Heart right ventricle (tissue), 16 donors: ENCODE measurements at places on chromosomes 6 and 20. TPM values are rescaled to one million over a fixed set of nuclear protein-coding genes. Genes with fewer than 3 reads are reported as not detected.
A peak's percentile ranks its signal among the peaks of the same experiment; 100 is the strongest.

GRCh38 chr6:29656157-29656556, 735 bp upstream of the MOG start:
- DNase-seq = peak; percentile 58

DNA sequence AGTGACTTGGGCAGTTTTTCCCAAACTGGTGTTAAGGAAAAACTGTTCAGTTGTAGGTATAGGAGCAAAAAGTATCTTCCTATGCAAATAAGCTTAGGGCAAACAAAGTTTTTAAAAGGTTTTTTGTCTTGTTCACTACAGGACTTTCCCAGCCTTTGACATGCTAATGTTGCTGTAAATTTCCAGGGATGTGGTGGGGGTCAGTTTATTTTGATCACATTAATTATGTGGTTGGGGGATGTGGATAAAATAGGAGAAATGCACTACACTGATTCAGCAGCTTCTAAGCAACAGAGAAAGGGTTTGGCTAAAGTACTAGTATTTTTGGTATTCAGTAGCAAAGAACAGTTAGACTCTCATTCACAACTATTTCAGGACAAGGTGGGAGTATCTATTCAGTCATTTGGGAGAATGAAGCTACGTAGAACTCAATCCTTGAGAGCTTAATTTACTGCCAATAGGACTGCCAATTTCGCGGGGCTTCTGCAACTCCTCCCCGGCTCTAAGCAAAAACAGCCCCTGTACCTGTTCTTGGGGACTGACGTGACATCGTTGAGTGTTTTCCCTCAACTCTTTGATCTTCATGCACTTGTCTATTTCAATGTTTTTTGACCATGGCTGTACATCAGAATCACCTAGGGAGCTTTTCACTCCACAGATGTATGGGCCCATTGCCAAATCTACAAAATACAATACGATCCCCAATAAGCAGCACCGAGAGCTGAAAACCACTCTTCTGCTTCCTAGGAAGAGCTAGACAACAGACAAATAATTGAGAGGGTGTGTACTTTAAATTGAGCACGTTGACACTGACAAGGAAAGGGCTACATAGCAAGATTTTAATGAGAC, 94.8 kb upstream of the NHSL1 start:
- DNase-seq = no peak

The PFDN4 gene
- 33.4 TPM for total RNA-seq

DNA sequence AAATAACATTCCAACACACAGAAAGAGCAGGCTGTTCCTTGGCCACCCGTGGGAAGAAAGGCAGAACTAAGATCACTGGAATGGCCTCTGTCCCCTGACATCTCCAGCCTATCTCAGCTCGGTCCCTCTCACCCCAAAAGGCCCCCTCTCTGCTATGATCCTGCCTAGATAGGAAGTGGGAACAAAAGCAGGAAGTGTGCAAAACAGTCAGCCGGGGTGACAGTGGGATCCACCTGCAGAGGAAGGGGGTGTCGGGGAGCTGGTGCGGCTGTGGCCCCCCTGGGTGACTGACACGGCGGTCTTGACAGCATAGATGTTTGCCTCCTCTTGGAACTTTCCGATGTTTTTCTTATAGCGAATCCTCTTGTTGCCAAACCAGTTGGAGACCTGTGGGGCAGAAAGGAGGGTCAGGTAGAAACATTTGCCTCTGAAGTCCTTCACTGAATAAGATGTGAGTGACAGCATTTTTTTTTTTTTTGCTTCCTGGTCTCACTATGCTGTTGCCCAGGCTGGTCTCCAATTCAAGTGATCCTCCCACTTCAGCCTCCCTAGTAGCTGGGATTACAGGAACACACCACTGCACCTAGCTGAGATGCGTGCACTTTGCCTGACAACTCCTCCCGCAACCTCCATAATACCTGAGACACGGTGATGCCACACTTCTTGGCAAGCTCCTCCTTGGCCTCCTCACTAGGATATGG, 2.8 kb downstream of the PBX2 start:
- no peak for DNase-seq

The COL9A3 gene
- total RNA-seq = 3.6 TPM

DNA sequence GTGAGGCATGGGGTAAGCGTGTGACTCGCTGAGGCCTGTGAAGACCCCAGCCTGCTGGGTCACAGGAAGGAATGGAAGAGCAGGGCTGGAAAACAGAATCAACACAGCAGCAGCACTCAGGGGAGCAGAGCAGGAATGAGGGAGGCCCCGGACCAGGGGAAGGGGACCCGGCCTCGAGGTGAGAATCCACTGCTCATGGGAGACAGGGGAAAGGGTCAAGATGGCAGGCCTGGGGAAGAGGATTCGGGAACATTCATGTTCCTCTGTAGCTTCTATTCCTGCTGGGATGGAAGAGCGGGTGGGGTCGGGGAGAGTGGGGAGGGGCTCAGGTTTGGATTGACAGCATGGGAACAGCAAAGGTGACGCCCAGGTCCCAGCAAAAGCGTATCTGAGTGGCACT, 59.4 kb downstream of the NPEPL1 start:
- no peak for DNase-seq

DNA sequence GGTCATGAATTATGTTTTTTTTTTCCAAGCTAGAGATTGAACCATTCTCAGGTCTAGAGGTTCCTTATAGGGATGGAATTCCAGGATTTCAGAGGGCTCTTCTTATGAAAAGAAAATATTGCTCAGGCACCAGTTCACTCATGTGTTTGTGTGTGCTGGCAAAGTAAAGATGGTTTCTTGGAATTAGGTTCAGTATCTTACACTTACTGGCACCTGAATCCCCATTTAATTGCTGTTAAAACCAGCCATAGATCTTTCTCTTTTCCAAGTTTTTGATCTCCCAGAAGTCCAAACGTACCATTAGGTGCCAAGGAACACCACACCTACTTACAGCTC, 508.4 kb downstream of the CDH26 start:
- DNase-seq = no peak

The TTK gene
- 0.32 TPM for total RNA-seq

The RNF8 gene
- total RNA-seq = 15.6 TPM

GRCh38 chr6:166752097-166752496, 125.0 kb upstream of the RPS6KA2 start:
- no peak for DNase-seq

The SLC39A7 gene
- 62.6 TPM for total RNA-seq

DNA sequence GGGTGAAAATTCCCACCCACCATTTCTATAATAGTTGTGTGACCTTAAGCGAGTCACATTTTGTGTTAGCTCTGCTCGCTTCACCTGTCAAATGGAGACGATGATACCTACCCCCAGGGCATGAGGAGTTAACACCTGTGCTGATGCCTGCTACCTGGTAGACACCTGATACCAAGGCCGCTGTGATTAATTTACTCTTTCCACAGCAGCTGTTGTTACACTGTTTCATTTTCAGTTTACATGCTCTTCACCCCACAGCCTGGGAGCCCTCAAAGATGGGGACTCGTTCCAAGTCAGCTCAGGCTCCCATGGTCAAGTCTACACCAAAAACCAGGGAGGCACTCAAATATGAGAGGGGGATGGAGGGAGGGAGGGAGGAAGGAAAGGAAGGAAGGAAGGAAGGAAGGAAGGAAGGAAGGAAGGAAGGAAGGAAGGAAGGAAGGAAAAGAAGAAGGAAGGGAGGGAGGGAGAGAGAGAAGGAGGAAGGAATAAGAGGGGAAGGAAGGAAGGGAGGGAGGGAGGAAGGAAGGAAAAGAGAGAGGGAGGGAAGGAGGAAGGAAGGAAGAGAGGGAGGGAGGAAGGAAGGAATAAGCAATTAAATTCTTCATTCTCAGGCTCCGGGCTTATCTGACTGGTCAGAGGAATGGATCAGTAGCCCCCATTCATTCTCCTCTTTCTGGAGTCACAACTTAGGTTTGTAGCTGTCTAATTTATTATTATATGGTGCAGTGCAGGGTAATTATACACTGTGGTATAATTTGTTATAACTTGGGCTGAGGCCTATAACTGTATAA, 40.9 kb downstream of the PDYN start:
- no peak for DNase-seq

DNA sequence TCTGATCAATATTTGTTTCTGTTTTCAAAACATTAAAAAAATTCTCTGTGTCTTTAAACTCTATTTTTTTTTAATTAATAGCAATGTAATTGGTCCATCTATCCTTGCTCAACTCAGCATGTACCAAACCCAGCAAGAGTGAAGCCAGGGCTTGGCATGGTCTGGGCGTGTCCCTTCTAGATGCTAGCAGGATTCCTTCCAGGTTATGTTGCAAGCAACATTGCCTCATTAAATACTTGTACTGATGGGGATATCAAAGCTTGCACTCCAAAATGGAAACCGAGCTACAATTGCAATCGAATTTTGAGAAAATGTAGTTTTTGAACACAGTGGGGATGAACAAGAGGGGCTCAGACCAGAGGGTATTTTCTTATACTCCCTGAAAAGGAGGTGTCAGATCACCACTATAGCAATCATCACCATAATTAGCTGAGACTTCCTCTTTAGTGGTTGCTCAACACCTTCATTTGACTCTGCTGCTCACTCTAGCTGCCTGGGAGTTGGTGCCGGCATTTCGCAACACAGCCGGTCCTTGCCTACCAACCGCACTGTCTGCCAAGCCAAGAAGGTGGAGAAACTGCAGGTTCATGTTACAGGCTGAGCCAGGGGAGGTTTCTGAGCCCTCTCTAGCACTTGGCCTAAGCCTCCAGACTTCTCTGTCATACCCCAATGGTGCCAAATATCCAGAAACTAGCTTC, 67.8 kb upstream of the RALGAPA2 start:
- peak; percentile 29 for DNase-seq

- DNase-seq = no peak
Measured at GRCh38 chr6:87274660-87275274, 47.6 kb upstream of the SMIM8 start.

DNA sequence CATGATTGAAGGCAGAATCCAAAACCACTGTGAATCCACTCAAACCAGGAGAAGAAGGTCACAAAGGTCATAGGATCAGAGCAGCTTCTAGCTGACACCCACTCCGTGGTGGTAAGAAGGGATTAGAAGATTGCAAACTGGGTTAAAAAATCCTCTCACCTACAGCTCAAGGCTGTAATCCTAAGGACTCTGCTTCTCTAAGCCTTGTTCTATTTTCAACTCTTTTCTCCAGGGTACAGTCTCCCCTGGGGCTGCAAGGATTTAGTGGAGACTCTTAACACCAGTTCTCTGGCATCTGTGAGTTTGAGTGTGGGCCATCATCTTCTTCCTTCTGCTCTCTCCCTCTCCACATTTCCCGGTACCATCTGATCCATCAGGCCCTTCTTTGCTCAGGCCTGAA, at the start of gene GUCA1A:
Gene GUCA1A (plus strand): TSS at position 264 of the 400 bp plus-strand sequence. CDS start 250 bp downstream, outside the sequence.
- DNase-seq = no peak

DNA sequence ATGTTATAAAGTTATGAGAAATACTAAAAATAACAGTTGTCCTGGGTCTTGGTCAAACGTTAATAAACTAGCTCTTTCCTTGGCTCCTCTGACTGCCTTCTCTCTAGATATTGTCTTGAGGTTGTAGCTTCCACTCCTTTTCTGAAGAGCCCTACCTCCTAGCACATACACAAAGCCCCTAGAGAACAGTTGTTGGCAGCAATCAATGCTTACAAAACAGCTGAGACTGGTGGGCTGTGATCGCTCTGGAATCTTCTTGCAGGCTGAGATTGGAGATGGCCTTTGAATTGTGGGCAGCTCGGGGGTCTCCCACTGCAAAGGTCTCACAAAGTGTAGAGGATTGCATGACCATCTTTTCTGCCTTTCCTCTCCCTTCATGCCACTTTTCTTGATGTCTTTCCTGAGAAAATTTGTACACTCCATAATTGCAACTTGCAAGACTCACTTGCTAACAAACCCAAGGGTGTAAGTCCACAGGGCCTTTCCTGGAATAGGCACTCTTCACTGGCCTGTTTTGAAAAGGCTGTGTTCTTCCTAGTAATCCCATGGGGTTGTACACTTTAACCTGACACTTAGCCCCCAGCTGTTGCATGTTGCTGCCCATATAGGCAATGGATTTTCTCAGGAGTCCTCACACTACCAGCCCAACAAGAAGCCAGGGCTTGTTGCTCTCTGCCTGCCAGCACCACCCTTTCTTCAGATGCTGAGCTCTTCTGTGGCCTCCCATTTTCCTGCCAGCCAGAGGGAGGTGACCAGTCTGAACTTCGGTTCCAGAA, 99.9 kb downstream of the TCP11 start:
- no peak for DNase-seq

The HLA-DPA1 gene
- total RNA-seq = 61.1 TPM

DNA sequence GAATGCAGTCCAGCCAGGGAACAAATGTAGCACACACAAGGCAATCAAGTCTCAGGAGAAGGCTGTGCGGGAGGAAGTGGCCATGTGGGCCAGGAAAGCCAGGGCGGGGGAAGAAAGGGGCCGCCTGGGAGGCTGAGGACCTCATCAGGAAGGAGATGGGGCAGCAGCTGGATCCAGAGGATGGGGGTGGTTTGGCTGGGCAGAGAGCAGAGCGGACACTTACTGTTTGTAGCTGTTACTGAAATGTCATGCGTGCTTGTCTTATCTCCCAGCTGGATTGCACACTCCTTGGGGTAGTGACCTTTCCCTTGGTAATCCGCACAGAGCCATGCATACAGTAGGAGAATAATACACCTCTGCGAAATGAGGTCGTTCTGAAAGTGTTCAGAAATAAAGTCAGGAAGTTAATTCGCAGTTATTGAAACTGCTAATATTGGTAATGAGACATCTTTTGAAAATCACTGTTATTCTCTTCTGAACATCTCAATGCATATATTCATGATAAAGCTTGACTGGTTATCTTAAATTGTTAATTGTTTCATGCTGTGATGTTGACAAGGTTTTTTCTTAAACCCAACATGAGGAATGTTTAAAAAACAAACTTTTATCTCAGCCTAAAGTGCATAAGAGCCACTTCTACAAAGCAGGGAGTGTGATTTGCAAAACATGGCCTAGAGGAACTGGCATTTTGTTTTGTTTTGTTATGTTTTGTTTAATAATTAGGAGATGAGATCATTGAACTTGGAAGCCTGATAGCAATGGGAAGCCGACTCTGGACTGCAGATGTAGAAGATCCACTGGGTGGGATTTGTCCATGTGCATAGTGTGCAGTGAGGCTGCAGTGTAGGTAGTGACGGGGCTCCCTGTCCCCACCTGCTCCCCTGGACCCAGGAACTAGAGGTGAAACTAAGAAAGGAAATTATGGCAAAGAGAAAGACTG, 18.0 kb upstream of the MAP3K4 start:
- DNase-seq = peak; percentile 61

DNA sequence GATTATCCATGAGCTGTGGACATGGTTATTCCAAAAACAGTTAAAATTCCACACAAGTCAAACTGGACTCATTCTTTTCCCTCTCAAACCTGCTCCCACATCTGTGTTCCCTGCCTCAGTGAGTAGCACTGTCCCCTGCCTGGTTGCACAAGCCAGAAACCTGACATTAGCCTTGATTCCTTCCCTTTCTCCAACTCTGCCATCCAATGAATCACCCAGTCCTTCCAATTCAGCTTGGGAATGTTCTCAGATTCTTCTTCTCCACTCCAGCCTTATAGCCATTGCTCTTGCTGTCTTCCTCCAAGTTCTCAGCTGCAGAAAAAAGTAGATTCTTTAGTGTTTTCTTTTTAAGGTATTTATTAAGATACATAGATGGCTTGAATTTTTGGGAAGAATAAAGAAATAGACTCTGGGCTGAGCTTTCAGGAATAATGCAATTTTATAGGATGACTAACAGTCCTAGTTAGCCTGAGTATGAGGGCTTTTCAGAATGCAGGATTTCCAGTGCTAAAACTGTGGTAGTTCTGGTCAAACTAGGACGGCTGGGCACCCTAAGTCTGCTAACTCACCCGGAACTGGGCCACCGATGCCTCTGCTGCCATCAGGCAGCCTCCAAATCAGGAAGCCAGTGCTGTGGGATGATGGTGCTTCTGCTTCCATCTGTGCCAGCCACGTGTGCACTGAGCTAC, 18.2 kb upstream of the SASH1 start:
- no peak for DNase-seq

GRCh38 chr20:34363465-34364222, 571 bp downstream of the ITCH start:
- DNase-seq = peak; percentile 12
